Activated CD4-positive, CD25-positive, alpha-beta regulatory T cell treated with anti-CD3 and anti-CD28 coated beads, Interleukin-2, amount 50 U/mL, for 24 hours (primary cell): ENCODE measurements at places on chromosomes 7 and 10.

- ATAC-seq: no peak
Measured at GRCh38 chr7:36346260-36346831, 43.3 kb upstream of the ANLN start.

DNA sequence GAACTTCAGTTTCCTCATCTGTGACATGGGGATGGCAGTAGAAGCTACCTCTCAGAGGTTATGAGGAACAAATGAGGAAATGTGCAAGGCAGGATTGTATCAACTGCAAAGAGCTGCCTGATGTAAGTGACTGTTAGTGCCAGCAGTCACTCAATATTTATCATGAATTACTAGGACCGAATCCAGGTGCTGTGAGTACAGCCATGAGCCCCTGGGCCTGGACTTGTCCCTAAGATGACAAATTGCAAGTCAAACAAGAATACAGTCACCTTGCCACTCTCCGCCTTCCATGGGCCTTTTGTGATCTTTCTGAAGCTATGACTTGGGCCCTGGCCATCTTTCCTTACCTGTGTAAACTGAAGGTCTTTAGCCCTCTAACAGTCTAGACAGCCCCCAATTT, 27.7 kb upstream of the TLX1 start:
- ATAC-seq: no peak

DNA sequence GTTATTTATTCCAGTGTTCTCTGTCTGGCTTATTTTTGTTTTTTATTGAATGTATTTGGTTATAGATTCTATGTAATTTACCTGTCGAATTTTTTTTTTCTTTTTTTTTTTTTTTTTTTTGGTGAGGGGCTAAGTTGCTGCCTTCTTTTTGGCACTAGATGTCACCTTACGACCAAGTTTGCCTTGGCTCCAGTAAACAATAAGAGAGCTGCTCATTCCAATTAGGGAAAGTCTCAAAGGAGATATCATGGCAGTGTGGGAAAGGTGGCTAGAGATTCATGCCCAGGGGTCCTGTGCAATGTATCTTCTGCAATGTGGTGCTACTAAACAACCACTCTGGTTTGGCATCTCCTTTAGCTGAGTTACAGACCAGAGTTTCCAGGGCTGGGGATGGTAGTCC, 84.0 kb downstream of the PTPN20 start:
- no peak for ATAC-seq

DNA sequence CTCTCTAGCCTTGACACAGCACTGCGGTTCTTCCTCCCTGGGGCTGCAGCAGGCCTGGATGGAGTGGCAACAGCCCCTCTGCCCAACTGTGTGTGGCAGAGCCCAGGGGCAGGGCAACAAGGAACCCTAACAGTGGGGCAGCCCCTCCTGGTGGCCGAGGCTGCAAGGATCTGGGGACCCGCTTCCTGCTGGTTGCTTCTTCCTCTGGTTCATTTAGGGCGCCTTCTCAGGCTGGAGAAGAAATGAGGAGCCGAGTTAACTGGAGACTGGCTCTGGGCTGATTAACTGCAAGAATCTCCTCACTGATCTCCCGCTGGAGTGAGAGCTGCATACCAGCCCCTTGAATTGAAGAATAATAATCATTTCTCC, 80.1 kb upstream of the EMX2 start:
- no peak for ATAC-seq

GRCh38 chr10:72063703-72064391, 24.5 kb downstream of the SPOCK2 start:
- peak; percentile 28 for ATAC-seq

DNA sequence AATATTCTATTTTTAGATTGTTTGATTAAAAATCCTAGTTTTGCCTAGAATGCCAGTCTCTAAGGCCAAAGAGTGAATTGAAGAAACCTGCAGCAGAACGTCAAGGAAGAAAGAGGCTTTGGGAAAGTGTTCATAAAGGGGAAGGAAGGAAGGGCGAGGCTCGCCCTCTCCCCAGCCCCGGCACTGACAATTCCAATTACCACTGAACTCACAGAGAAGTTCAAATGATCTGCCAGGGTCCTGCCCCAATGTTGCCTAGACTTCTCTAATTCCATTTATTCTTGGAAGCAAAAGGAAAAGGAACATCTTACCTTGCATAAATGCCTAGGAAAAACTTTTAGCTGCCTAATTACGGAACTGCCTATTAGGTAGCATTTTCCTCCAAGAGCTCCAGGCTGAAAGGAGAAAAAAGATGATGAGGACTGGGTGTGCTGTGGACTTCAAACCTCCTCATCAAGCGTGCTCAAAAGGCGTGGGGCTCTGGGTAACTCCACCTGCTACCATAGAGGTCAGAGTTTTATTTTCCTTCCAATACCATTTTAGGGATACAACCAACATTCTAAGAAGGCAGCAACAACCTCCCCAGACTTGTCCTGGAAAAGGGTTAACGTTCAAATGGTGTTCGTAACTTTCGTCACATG, 134.5 kb downstream of the PKD1L1 start:
- ATAC-seq: no peak
